ENCODE measurements at places on chromosomes 3 and 15. TPM values are rescaled to one million over a fixed set of nuclear protein-coding genes. Genes with fewer than 3 reads are reported as not detected.

DNA sequence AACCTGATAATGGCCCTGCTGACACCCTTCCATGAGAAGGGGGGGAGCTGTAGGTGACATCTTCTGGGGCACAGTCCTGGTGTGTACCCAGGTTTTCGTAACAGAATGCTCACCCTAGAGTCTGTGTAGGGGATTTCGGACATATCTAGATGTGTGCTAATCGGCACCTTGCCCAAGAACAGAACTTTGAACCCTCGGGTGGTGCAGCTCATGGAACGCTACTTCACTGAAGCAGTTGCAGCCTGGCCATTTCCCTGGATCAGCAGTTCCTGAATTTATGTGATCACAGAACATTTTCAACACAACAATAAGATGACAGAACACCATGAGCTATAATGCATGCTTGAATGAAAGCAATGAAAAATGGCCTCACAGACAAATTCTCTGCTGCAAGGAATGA lies 57.5 kb upstream of the MUC13 start:
- no peak for DNase-seq

- DNase-seq, result no peak
Measured at GRCh38 chr3:127666676-127667075, 6.1 kb upstream of the ABTB1 start.

GRCh38 chr3:143220741-143221140 lies 101.2 kb downstream of the CHST2 start:
- DNase-seq, result no peak

GRCh38 chr3:184174284-184174645 lies 390 bp upstream of the AP2M1 start:
- no peak for DNase-seq

GRCh38 chr15:77966540-77967234 lies 110.8 kb downstream of the TBC1D2B start:
- DNase-seq, result no peak

DNA sequence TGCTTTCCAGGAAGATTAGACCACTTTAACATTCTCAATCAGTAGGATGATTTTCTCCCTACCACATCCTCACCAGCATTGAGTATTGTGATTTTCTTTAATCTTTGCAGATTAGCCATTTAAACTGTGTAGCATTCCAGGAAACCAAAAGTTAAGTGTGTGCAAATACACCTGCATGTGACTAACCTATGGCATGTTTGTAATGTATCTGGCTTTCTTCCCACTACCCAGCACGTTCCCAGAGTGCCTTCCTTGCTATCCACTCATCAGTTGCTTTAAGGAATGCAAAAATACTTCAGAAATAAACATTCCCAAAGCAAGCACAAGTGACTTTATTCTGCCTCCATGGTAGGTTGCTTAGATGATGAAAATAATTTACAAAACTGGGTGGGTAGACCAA lies 74.2 kb downstream of the ATG7 start:
- DNase-seq, result no peak

GRCh38 chr3:59775761-59776325 lies 726.0 kb upstream of the CFAP20DC start:
- no peak for DNase-seq

GRCh38 chr15:39414201-39414600 lies 166.7 kb upstream of the THBS1 start:
- DNase-seq, result no peak

GRCh38 chr15:92149029-92149428 lies 244.7 kb upstream of the ST8SIA2 start:
- DNase-seq, result no peak

- DNase-seq, result no peak
Measured at GRCh38 chr3:126986001-126986400, 3.1 kb downstream of the PLXNA1 start.

DNA sequence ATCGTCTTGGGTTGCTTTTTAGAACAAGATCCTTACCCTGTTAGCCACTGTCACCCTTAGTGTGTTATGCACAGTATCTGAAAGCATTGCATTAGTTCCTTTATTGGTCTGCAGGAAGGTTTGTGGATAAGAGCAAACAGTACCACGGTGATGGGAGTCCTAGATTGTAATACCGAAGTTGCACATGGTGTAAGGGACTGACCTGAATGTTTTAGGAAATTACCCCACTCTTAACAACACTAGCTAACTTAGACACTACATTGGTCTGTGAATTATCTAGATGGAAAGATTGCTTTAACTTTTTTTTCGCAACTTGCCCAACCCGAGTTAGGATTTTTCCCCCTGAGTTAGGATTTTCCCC lies 1.3 kb downstream of the STT3B start:
- DNase-seq, result no peak

- no peak for DNase-seq
Measured at GRCh38 chr3:156217674-156218352, 97.4 kb downstream of the KCNAB1 start.

Gene PLA2G4F
- total RNA-seq, result not detected

Gene SIDT1
- 44.1 TPM for total RNA-seq

Gene OXTR
- total RNA-seq, result 2.7 TPM

Gene MB21D2
- 1.7 TPM for total RNA-seq

Gene APBA2
- 6.0 TPM for total RNA-seq

All from natural killer cell treated with Interleukin-12 subunit alpha and Interleukin-12 subunit beta and Interleukin-15 and Interleukin-18, amount 100 ng/mL, for 72 hours (primary cell).